Activated CD4-positive, alpha-beta T cell treated with anti-CD3 and anti-CD28 coated beads for 36 hours (primary cell): ENCODE measurements at places on chromosomes 12 and 14. TPM values are rescaled to one million over a fixed set of nuclear protein-coding genes. Genes with fewer than 3 reads are reported as not detected.

- DNase-seq: no peak
- no peak overlapping the region for H3K27ac ChIP-seq
- H3K4me1 ChIP-seq: peaks cover 12% of the 10 kb centered on the region
- H3K36me3 ChIP-seq: peaks cover 16% of the 10 kb centered on the region
Measured at GRCh38 chr14:90900476-90901083, 84.3 kb upstream of the TTC7B start.

- no peak overlapping the region for H3K4me3 ChIP-seq
- DNase-seq: no peak
- no peaks in the 10 kb centered on the region for H3K4me1 ChIP-seq
- no peak overlapping the region for H3K27ac ChIP-seq
- no peaks in the 10 kb centered on the region for H3K27me3 ChIP-seq
Measured at GRCh38 chr14:26888592-26888991, 290.8 kb upstream of the NOVA1 start.

DNA sequence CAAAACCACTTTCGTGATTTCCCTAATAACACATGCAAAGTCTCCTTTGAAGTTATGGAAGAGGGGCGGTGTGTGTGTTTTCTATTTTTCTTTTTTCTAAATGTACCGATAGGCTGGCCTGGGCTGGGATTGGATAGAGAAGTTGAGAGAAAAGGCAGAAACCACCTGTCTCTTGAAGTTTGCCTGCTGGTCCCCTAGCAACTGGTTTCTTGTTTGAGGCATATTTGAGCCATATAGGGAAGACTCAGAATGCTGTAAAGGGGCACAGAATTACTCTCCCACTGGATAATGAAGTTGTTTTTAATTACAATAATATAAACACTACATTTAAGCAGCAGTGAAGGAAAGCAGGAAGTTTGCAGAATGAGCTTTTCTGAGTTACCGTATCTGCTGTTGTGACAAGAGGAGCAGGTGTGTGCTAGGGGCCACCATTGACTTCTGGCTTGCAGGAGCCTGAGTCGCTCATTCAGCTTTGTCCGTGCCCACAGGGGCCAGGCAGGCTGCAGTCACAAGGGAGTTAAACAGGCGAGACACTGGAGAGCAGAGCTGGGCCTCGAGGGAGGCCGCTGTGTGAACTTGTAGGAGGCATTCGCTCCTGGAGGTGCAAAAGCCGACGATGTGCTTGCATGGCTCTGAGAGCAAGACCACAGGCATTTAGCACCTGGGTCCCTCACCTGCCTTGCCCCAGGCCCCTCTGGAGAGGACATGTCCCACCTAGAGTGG, 173.8 kb upstream of the RGS6 start:
- H3K36me3 ChIP-seq: no peaks in the 10 kb centered on the region
- peaks cover 6% of the 10 kb centered on the region for H3K27me3 ChIP-seq
- H3K4me3 ChIP-seq: no peak overlapping the region
- DNase-seq: no peak

GRCh38 chr12:58225203-58225877, 284.0 kb downstream of the ATP23 start:
- H3K27ac ChIP-seq: no peak overlapping the region
- H3K27me3 ChIP-seq: peaks cover 7% of the 10 kb centered on the region
- no peaks in the 10 kb centered on the region for H3K4me1 ChIP-seq
- no peak overlapping the region for H3K4me3 ChIP-seq

GRCh38 chr12:4932576-4932975, 22.9 kb downstream of the KCNA1 start:
- H3K4me3 ChIP-seq: no peak overlapping the region
- no peak overlapping the region for H3K27ac ChIP-seq
- no peaks in the 10 kb centered on the region for H3K36me3 ChIP-seq
- no peak for DNase-seq
- peaks cover 2% of the 10 kb centered on the region for H3K4me1 ChIP-seq
- H3K27me3 ChIP-seq: peaks cover 35% of the 10 kb centered on the region

- H3K27ac ChIP-seq: no peak overlapping the region
- H3K4me3 ChIP-seq: no peak overlapping the region
- H3K36me3 ChIP-seq: no peaks in the 10 kb centered on the region
- peaks cover 3% of the 10 kb centered on the region for H3K4me1 ChIP-seq
- peaks cover 7% of the 10 kb centered on the region for H3K27me3 ChIP-seq
- no peak for DNase-seq
Measured at GRCh38 chr12:47021298-47021697, 58.1 kb upstream of the PCED1B start.

- H3K4me1 ChIP-seq: peaks cover 5% of the 10 kb centered on the region
- H3K27ac ChIP-seq: no peak overlapping the region
- no peak for DNase-seq
Measured at GRCh38 chr12:90069711-90070110, 361.1 kb upstream of the ATP2B1 start.

DNA sequence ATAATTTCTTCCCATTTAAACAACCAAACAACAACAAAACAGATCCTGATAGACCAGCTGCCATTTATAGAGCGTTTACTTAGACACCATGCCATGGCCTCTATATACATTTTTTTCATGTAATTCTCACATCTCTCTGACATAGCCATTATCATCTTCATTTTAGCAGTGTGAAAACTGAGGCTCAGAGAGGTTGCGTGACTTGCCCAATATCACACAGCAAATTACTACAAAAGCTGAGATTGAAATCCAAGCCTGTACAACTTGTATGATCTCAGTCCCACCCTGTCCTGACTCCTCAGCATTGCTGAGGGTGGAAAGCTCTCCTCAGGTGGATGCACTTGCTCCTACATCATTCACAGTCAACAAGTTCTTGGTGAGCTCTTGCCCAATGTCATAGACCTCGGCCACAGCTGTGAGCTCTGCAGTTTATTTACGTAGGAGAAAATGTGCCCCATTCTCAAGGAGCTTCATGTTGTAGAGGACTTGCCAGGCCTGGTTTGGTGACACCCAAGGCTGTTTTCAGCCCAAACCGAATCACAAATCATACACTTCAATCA, 55.5 kb downstream of the CRACR2A start:
- peaks cover 13% of the 10 kb centered on the region for H3K36me3 ChIP-seq
- no peak overlapping the region for H3K4me3 ChIP-seq
- no peak for DNase-seq
- no peaks in the 10 kb centered on the region for H3K4me1 ChIP-seq
- H3K27ac ChIP-seq: no peak overlapping the region

DNA sequence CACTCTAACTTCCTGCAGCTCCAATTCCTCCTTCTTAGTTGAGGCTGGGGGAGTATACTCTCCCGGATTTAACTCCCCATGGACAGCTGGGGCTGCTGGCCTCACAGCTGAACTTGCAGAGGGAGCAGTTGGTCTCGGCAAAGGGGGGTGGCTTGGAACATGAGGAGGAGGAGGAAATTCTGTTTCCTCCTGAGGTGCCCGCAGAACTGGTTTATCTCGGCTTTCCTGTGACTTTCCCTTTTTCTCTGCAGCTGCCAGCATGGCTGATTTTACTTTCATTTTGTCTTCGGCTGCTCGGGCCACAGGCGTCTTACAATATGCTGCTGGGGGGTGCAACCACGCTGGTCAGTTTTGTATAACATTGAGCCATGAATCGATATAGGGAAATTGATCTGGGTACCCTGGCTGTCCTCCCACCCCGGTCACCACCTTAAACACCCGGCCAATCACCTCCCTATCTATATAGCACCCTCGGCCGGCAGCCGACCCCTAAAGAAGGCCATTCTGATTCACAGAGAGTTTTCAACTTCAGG, 1317.6 kb downstream of the TMEM121 start:
- H3K36me3 ChIP-seq: no peaks in the 10 kb centered on the region
- peak overlapping the region; percentile 85 for H3K27ac ChIP-seq
- peak overlapping the region; percentile 81 for H3K4me3 ChIP-seq
- DNase-seq: peak; percentile 49
- no peaks in the 10 kb centered on the region for H3K27me3 ChIP-seq
- peaks cover 37% of the 10 kb centered on the region for H3K4me1 ChIP-seq

DNA sequence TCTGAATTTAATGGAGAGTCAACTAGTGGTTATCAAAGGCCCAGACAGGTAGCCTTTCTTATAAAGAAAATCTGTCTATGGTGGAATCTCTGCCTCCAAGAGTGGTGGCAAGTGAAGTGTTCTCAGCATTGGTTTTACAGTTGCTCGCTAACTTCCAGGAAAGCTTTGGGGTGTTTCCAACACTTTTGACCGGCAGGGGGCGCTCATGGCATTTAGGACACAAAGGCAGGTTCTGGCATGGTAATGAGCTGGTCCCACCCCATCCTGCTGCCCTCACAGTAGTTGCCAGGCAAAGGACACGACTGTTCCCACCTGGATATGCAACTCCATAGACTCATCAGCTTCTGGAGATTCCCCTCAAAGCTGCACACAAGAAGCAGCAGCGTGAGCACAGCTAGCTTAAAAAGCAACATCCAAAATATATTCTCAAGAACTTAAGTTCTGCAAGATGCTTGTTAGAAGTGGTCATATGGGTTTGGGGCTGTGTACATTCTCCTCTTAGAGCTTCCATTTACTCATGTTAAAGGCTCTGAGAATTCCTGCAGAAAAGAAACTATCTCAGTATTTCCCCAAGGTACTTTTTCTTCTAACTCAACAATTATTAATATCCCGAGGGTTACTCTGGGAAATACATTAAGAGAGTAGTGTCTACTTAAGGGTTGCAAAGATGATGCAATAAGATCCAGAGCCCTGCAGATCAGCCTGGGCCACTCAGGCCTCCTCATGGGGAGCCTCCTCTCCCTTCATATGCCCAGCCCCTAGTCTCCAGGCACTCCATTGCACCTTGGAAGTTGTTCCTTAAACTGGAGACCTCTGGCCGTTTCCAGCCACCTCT, 14.8 kb downstream of the PROX2 start:
- H3K27ac ChIP-seq: no peak overlapping the region
- H3K4me1 ChIP-seq: peaks cover 7% of the 10 kb centered on the region
- no peak overlapping the region for H3K4me3 ChIP-seq
- H3K27me3 ChIP-seq: no peaks in the 10 kb centered on the region

DNA sequence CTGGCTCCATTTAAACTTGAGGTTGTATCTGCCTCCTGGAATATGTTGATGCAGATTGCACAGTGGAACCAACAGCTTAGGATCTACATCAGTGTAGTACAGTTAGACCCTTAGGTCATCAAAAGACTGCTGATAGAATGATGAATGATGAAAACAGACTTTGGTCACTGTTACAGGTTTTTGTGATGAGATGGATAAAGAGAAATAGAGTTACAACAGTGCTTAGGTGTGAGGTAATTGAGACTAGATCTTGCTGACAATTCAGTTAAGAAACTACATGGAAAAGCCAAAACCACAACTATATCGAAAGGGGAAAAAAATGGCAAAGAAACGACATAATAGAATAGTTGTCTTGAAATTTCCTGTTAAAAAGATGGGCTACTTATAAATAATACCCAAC, 145.7 kb upstream of the LMNTD1 start:
- no peaks in the 10 kb centered on the region for H3K27me3 ChIP-seq
- no peak for DNase-seq
- H3K27ac ChIP-seq: no peak overlapping the region

DNA sequence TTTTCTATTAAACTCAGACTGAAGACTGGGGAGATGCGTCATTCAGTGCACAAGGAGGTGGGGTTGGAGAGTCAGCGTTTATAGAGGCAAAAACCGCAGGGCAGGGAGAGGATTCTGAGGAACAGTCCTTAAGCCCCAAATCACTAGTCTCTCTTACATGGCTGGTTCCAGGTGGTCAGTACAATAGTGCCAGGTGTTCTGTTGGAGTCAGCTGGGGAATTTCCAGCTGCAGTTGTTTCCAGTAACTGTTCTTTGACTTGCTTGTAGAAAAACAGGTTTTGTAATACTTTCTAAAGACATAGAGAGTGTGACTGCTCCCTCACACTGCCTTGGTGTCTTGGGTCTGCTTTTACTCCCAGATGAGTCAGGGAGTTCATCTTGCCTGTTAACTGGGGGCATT, 192.2 kb downstream of the TMTC3 start:
- no peak for DNase-seq
- no peak overlapping the region for H3K4me3 ChIP-seq
- no peaks in the 10 kb centered on the region for H3K36me3 ChIP-seq

- no peak for DNase-seq
- peaks cover 29% of the 10 kb centered on the region for H3K36me3 ChIP-seq
Measured at GRCh38 chr12:55912908-55913307, 14.8 kb downstream of the PYM1 start.

DNA sequence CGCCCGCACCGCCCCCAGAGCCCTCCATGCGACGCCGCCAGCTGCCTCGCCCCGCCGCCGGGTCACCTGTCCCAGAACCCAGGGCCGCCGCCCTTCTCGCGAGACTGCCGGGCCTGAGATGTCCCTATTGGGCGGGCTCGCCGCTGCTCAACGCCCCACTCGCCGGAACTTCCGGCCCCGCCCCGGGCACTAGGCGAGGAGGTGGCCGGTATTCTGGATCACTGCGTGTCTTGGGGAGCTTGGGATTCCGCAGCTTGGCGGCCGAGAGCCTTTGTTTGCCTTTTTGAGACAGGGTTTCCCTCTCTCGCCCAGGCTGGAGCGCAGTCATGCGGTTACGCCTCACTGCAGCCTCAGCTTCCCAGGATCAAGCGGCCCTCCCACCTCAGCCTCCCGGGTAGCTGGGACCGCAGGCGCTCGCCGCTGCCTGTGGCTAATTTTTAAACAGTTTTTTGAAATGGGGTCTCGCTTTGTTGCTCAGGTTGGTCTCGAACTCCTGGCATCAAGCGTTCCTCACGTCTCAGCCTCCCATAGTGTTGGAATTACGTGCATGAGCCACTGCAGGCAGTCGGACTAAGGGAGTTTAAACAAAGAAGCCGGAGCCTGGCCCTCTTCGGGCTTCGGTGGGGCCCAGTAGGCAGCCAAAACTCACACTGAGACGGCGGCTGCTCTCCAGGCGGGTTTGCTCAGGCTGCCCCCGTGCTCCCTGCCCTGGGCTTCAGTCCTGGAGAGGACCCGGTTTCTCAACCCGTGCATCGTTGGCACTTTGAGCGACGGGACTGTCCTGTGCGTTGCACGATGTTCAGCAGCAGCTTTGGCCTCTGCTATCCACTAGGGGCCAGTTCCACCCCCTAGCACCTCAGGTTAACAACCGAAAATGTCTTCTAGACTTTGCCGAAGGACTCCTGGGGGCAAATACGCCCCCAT, at the start of gene SLC15A4:
SLC15A4 (minus strand) TSS at position 43 of the 924 bp plus-strand sequence; CDS start at position 28, 15 bp downstream.
- H3K27me3 ChIP-seq: peaks cover 8% of the 10 kb centered on the region
- peaks cover 27% of the 10 kb centered on the region for H3K36me3 ChIP-seq
- DNase-seq: peak; percentile 98

GRCh38 chr12:87086118-87086891, 830.1 kb upstream of the MGAT4C start:
- no peaks in the 10 kb centered on the region for H3K36me3 ChIP-seq
- no peak overlapping the region for H3K27ac ChIP-seq
- H3K4me1 ChIP-seq: no peaks in the 10 kb centered on the region
- no peak for DNase-seq

- H3K27ac ChIP-seq: no peak overlapping the region
- no peaks in the 10 kb centered on the region for H3K27me3 ChIP-seq
- H3K4me3 ChIP-seq: no peak overlapping the region
- H3K36me3 ChIP-seq: no peaks in the 10 kb centered on the region
- no peak for DNase-seq
- H3K4me1 ChIP-seq: no peaks in the 10 kb centered on the region
Measured at GRCh38 chr12:23899434-23899833, 50.0 kb downstream of the SOX5 start.

The FBXL14 gene
- 17.0 TPM for total RNA-seq

The EFS gene
- not detected for total RNA-seq

The IL31 gene
- 4.0 TPM for total RNA-seq

The RNFT2 gene
- 15.0 TPM for total RNA-seq
